ENCODE measurements at places on chromosomes 1 and 21.

GRCh38 chr1:10939654-10940450, 72.6 kb upstream of the TARDBP start:
- DNase-seq, result no peak

- no peak for DNase-seq
Measured at GRCh38 chr1:34781844-34782391, 904 bp downstream of the GJB3 start.

- no peak for DNase-seq
Measured at GRCh38 chr1:22920026-22920733, 52.5 kb downstream of the LACTBL1 start.

- DNase-seq, result no peak
Measured at GRCh38 chr1:9362488-9362887, 69.8 kb downstream of the SPSB1 start.

- peak; percentile 57 for DNase-seq
Measured at GRCh38 chr1:235417086-235417697, 50.0 kb downstream of the TBCE start.

DNA sequence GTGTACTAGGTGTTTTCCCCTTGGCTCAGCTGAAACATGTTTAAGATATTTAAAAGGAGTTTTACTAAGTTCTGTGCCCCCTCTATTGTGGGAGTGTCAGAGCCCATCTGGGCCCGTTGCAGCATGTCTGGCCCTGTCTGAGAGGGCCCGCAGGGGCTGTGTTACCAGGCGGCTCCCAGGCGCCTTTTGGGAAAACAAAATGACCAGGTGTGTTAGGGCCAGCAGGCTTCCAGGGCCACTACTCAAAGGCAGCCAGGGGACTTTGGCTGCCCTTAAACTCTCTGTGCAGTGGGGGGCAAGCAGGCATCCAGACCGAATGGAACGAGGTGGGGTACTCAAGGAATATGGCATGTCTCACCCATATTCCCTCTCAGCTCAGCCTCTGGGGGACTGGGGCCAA, 111.7 kb downstream of the KCNN3 start:
- no peak for DNase-seq

GRCh38 chr1:198642983-198643382, 4.1 kb downstream of the PTPRC start:
- no peak for DNase-seq

GRCh38 chr1:8203056-8203455, 114.9 kb upstream of the SLC45A1 start:
- no peak for DNase-seq

DNA sequence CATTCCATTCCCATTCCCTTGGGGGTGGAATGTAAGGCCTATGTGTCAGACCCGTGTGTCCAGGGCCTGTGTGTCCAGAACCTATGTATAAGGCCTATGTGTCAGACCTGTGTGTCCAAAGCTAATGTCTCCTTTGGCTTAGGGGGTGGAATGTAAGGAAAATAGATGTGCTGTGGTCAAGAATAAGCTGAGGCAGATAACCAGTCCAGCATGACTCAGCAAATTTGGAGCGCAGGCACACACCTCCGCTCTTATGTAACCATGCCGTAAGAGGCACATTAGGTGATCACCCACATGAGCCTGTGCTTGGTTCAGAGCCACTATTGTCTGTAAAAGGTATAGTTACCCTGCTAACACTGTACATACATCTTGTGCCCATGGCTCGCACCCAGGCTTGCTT, 150.8 kb upstream of the SGIP1 start:
- no peak for DNase-seq

DNA sequence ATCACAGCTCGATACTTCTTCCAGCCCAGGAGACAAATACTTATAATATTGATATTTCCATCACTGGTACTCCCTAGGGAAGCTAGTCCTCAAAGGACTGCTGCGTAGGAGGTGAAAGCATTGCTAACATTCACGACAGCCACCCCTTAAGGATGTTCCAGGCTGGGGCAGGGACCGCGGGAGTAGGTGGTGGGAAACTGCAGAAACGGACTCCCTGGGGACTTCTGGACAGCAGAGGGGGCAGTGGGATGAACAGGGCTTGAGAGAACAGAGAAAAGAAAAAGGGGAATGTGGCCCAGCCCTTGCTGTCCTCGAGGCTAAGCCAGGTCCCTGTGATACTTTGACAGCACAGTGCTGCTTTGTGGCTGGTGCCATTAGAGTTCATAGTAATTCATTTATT, 108.0 kb downstream of the HMGB4 start:
- no peak for DNase-seq

GRCh38 chr1:197841158-197841557, 61.3 kb upstream of the C1orf53 start:
- no peak for DNase-seq

Data from AG09309 (cell line).